ENCODE measurements at places on chromosomes 7 and 10.
A peak's percentile ranks its signal among the peaks of the same experiment; 100 is the strongest.

GRCh38 chr10:128625926-128626325 lies 499.7 kb upstream of the MKI67 start:
- no peak for DNase-seq

DNA sequence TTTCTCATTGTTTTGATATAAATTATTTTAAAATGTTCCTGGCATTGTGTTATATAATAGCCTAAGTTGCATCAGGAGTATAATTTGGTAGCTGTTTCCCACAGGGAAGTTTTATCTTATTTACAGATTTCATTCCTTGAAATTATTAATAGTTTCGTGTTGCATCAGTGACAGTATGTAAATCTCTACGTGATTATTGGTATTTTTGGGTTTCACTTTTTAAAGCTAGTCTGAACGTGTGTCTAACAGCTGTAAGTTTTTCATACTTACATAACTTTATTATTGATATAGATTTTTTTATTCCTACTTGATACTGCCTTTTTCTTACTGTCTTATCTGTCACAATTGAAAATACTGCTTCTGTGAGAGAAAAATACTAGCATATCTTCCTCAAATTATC lies 167.9 kb downstream of the PHF14 start:
- DNase-seq, result no peak

DNA sequence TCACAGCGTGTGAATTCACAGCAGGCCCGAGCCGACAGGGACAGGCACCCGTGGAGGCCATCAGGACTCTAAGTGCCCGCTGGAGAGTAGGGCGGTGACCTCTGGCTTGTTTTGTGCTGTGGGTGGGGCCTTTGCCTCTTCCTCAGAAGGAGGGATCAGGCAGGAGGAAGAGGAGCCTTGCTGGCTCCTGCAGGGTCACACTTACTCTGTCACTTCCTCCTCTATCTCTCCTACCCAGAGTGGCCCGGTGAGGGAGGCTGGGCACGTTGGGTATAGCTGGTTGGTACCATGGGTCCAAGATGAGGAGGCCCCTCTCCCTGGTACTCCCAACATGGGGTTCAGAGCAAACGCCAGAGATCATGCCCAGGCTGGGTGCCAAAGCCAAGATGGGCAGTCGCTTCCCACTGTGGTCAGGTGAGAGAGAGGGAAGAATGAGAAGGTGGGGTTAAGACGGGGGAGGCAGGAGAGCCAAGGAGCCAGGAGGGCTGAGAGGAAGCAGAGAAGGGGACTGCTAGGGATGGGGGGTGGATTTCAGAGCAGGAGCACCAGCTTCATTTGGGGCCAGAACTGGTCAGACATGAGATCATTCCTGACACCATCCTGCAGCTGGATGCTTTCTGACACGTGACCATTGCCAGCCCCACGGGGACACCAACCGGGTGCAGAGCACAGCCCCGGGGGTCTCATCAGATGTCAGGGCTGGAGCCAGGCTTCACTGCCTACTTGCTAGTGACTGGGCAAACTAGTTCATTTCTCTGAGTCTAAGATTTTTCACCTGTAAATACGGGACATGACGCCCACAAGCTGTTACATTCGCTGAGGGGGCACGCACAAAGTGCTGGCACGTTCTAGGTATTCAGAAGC lies 54.8 kb upstream of the CACUL1 start:
- no peak for DNase-seq

DNA sequence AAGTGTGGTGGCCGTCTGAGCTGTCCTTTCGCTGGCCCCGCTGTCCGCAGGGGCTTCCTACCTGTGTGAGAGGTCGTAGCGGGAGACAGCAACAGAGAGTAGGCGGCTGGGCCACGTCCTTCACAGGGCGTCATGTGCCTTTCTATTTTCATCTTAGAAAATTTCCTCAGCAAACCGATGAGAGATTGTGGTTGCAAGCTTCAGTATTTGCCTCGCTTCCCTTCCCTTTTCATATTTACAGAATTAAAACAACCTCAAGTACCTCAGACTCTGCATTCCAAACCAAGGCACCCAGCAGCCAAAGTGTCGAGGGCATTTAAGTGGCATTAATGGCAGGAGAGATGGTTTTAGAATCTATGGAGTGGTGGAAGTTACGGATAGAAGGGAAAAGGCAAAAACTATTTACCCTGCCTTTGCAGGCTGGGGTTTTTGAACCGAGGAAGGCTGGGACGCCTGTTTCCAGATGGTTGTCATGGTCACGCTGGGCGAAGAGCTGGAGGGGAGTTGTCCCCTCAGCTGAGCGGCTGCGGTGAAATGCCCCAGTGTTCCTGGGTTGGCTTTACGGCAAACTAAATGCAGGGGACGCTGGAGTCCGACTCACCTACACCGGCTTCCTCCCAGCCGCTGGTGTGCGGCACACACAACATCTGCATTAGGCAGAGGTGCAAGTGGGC lies 41.9 kb downstream of the WIPI2 start:
- no peak for DNase-seq

- peak; percentile 23 for DNase-seq
Measured at GRCh38 chr10:71696628-71697326, 22.8 kb downstream of the C10orf105 start.

GRCh38 chr7:152633504-152633903 lies 42.4 kb downstream of the XRCC2 start:
- no peak for DNase-seq

- no peak for DNase-seq
Measured at GRCh38 chr10:24552346-24553016, 171.2 kb downstream of the ARHGAP21 start.

DNA sequence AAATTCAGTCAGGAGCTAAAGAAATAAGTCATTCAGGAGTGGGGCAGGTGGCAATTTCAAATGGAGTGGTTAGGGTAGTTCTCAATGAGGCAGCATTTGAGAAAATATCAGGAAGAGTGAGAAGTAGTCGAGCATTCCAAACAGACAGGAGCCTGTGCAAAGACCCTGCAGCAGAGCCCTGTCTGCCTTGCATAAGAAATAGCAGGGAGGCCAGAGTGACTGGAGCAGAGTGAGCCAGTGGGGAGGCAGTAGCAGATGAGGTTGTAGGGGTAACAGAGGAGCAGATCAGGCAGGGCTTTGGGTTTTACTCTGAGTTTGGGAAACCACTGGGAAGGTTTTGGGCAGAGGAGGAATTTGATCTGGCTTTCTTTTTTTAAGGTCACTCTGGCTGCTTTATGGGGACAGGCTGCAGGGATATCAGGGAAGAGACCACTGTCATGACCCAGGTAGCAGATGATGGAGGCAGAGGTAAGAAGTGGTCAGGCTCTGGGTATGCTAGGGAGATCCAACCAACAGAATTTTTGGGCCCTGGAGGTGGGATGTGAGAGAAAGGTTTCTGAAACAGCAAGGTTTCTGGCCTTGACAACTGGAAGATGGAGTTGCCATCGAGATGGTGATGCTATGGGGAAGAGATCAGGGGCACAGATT lies 1.3 kb upstream of the BLVRA start:
- no peak for DNase-seq

GRCh38 chr10:132973903-132974241 lies 31.5 kb upstream of the CFAP46 start:
- DNase-seq, result no peak

DNA sequence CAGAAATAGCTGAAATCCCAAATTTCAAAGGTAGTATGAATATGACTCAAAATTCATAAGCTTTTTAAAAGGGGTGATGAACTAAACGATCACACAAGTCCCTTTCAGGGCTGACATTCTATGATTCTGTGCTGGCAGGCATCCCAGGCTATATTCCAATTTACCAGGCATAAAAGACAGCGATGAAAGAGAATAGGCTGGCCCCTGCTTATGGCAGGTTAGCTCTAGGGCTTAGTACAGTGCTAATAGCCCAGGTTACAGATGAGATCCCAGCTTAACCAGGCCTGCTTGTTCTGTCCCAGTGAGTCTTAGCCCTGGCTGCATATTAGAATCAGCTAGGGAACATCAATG lies 56.4 kb downstream of the CDHR3 start:
- DNase-seq, result no peak

DNA sequence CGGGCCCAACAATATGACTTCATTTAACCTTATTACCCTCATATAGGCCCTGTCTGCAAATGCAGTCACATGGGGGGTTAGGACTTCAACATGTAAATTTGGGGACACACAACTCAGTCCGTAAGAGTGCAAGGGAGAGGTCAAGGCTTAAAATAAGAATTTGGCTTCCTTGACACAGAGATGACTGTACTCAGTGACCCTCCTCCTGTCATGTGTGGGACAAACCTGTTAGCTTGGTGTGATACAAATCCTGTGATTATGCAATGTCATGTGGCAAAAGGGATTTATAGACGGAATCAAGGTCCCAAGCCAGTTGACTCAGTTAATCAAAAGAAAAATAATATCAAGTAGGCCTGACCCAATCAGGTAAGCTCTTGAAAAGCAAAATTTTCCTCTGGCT lies 25.9 kb upstream of the GTPBP4 start:
- DNase-seq, result no peak

- DNase-seq, result no peak
Measured at GRCh38 chr10:55628260-55628701, 732.8 kb downstream of the ZWINT start.

DNA sequence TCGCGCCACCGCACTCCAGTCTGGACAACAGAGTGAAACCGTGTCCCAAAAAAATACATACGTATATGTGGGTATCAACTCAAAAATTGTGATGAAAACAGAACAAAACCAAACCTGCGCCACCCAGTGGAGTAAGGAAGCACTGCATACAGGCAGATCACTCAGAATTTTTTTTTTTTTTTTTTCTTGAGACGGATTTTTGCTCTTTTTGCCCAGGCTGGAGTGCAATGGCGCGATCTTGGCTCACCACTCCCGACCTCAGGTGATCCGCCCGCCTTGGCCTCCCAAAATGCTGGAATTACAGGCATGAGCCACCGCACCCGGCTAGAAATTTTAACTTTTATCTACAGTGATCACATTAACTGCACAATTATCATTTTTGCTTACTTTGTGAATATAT lies 9.1 kb upstream of the TMEM236 start:
- DNase-seq, result peak; percentile 66

DNA sequence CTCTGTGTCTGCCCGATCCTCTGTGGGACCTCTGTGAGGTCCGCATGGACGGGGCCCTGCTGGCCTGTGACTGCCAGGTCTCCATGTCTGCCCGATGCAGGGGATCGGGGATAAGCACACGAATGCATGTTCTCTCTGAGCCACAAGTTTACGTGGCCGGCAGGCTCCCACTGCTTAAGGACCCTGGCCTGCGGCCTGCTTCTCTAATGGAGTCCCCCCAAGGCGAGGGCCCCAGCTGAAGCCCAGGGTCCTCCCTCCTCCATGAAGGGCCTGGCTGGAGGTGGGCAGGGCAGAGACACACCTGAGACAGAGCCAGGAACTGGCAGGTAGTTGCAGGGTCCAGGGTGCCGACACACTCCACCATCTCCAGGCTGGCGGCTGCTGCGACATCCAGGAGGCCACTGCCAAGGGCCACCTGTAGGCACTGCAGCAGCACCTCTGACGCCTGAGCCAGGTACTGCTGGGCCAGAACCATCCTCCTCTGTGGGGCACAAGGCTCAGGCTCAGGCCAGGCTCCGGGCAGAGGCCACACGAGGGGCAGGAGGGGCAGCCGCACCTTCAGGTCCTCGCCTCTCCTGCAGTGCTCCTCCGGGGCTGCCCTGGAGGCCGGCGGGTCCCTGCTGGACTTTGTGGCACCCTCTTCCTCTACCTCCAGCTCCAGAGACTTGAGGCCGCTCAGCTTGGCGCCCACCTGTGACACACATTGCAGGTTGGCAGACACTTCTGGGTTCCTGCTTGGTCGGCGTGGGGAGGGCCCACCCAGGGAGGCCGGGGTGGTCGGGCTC lies 60.9 kb upstream of the NKX6-2 start:
- DNase-seq, result no peak

Data from endothelial cell of umbilical vein (primary cell).